ENCODE measurements at places on chromosomes 2 and 18.

- DNase-seq = no peak
Observed at GRCh38 chr18:32771871-32772580, 797 bp downstream of the KLHL14 start.

DNA sequence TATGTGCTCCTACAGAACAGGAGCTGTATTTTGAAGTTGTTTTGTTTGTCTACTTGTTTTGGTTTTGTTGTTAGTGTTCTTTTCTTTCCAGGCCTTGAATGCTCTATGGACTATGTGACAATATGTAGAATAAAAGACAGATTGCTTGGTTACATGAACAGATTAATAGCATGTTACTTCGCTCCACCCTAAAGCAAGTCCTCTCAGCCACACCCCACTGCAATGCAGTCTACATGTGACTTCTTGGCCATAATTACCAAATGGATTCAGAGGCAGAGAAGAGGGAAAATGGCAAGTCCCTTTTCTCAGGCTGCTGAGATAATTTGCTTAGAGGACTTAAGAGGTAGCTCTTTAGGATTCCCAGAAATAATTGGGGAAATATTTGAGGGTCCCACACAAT, 123.2 kb upstream of the CYP1B1 start:
- no peak for DNase-seq

DNA sequence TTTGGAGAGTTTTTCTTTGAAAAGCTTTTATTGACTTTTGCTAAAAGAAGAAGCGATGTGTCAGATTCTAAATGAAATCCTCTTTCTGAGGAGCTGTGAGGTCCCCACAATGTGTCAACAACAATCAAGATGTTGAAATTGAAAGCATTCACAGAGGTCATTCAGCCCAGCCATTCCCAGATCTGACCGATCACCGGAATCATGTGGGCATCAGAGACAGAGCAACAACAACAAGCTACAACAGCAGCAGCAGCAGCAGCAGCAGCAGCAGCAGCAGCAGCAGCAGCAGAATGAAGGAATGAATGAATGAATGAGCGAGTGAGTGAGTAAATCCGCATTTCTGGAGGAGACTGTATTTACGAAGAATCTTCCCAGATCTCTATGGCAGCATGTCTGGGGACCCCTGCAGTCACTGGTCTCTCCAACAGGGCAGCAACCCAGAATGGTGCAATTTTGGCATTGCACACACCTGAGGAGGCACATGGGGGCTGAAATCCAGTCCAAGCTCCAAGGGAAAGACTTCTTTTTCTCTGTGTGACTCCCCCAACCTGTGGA, 299.0 kb downstream of the MYCN start:
- no peak for DNase-seq

- no peak for DNase-seq
Observed at GRCh38 chr2:169073963-169074751, 4.8 kb downstream of the DHRS9 start.

DNA sequence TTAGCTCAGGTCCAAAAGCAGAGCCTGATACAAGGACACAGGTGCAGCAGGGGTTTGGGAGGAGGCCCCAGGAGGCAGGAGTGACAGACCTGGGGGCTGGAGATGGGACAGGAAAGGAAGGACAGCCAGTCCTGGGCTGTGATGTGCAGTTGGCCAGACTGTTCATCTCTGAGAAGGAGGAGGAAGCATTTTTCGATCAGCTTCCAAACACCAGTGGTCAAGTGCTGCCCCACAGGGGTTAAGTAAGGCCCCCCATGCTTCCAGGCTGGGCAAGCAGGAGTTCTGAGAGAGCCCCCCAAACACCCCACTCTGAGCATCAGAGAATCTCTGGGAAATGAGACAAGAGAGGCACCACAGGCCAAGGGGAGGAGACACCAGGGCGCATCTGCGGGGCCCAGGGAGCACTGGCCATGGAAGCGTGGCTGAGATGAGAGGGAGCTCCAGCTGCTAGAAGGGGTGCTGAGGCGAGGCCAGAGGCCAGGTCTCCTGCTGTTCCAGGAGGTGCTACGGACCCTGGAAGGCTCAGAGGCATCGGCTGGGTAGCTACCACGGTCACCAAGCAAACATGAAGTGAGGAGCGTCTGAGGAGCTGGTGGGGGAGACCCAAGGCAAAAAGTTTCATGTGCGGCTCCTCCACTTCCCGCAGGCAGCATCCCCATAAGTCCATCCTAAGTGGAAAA, 5.6 kb upstream of the HDAC4 start:
- no peak for DNase-seq

DNA sequence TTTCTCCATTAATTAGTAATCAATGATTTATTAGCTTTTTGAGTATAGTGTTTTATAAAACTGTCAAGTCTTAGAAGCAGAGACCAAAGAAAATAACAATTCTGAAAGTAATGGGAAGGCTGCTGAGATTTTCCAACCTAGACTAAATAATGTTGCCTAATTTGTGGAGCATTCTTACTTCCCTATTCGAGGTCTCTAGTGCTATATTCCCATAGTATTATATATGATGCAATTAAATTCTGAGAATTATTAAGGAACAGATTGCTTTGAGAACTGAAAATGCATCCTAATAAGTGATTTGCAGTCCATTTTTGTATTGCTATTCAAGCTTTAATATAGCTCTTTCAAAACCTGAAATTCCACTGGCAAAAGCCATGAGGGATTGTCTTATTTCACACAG, 27.7 kb upstream of the DOCK10 start:
- no peak for DNase-seq

DNA sequence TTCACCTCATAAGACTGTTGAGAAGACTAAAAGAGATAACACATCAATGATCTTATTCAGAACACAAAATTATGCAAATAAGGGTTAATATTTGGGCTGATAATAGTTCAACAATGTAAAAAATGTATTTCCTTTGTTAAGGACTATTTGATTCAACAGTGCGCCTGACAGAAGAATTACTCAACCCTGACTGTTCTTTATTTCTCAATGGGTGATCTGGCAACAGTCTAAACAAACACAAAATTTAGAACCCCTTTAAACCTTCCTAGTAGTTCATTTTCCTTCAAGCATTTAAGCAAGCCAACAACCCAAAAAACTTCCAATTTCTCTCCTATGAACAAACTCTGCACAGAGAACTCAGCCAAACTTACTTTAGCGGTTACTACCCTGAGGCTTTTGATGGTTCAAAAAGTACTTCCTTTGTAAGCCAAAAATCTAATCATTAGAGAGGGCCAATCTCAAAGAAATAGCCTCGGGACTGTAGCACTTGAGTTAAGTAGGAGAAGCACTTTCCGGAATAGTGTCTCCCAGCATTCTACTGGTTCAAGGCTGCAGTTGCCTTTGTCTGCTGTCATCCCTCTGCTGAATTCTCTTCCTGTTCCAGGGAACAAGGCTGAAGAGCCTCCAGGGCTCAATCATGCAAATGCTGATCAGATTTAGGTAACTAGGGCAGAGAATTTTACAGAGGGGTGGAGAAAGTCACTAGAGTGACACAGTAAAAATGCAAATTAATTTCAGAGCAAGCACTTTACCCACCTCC, 40.9 kb upstream of the MAPK4 start:
- no peak for DNase-seq

DNA sequence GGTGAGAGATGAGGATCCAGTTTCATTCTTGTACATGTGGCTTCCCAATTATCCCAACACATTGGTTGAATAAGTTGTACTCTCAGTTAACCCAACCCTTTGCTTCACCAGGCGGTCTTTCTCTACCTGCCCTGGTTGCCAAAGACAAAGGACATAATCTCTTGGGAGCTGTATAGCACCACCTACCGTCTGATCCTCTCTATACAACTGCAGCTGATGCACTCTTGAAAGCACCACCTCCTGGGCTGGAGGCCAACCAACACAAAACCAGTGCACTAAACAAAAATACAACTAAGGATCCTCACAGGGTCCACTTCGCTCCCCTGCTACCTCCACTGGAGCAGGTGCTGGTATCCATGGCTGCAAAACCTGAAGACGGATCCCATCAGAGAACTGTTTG, 473.6 kb upstream of the NRXN1 start:
- no peak for DNase-seq

DNA sequence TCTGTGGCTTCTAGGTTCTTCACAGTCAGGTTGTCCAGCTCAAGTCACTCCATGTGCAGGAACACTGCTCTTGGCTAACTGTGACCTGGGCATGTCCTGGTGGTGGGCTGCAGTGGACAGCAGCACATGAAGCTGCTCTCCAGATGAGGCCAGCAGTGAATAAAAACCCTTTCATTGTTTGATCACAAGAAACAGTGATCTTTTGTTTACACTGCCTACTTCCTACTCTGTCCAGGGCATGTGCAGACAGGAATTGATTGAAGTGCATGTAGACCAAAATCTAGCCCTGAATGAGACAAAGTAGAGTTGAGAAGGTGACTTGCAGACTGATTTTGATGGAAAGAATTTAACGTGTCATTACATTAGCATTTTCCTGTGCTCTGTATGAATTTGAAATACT, 34.9 kb downstream of the BCL2L11 start:
- no peak for DNase-seq

GRCh38 chr2:136373841-136374240, 255.9 kb upstream of the CXCR4 start:
- no peak for DNase-seq

DNA sequence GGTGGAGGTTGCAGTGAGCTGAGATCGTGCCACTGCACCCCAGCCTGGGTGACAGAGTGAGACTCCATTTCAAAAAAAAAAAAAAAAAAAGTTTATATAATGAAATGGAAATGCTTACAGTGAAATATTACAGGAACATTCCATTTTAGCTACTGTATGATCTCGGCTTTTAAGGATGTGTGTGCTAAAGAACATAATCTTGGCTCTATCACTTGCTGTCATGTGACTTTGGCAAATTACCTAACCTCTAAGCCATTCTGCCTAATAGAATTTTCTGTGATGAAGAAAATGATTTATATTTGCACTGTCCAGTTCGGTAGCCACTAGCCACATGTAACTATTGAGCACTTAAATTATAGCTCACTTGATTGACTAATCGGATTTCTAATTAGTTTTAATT, 36.3 kb downstream of the SMAD4 start:
- no peak for DNase-seq

- no peak for DNase-seq
Observed at GRCh38 chr18:46481048-46481846, 175.8 kb downstream of the LOXHD1 start.

GRCh38 chr2:30029804-30030203, 108.4 kb upstream of the ALK start:
- DNase-seq = no peak

- DNase-seq = no peak
Observed at GRCh38 chr2:120964819-120965218, 229.2 kb downstream of the GLI2 start.

GRCh38 chr2:198385326-198385725, 580.9 kb downstream of the PLCL1 start:
- DNase-seq = no peak

GRCh38 chr2:198596985-198597384, 792.6 kb downstream of the PLCL1 start:
- DNase-seq = no peak

GRCh38 chr18:6979954-6980353, 137.6 kb downstream of the LAMA1 start:
- DNase-seq = no peak

DNA sequence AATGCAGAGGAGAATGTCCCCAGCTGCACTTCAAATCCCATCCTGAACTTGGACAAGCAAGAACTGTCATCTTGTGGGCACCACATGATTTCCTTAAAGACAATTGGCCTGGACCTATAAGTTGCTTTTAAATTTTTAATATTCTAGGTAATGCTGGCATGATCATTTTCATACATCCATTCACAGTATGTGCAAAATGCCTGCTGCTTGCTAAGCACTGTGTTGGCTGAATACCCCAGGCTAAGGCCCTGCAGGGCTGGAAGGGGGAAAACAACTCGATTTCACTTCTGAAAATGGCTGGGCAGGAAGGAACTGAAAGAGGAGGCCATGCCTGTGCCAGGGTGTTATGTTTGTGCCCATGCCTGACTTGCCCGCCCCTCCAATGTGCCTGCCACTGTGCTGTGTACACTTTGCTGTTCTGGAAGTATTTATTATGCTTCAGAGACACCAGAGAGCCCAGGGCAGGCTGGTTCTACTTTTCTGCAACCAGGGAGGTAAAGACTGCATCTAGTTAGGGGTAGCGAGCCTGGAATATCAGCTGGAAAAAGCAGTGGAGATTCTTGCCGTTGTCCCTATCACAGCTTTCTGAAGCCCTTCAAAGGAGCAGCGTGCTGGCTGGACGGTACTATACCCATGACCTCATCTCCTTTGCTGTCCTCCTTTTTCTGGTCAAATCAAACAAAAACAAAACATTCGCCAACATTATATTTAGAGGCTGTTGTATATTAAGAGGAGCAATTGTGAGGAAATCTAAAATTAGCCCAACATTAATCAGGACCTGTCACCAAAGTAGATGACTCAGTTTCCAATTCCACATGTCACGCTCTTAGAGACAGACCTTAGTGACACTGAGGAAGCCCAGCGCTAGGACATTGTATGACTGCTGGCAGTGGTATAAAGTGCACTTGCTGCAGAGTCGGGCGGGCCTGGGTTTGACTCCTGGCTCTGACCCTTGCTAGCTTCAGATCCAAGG, 158.1 kb downstream of the DDX1 start:
- no peak for DNase-seq

GRCh38 chr18:8745355-8746014, 40.1 kb downstream of the MTCL1 start:
- no peak for DNase-seq

GRCh38 chr2:225600444-225600843, 200.9 kb downstream of the NYAP2 start:
- DNase-seq = no peak

DNA sequence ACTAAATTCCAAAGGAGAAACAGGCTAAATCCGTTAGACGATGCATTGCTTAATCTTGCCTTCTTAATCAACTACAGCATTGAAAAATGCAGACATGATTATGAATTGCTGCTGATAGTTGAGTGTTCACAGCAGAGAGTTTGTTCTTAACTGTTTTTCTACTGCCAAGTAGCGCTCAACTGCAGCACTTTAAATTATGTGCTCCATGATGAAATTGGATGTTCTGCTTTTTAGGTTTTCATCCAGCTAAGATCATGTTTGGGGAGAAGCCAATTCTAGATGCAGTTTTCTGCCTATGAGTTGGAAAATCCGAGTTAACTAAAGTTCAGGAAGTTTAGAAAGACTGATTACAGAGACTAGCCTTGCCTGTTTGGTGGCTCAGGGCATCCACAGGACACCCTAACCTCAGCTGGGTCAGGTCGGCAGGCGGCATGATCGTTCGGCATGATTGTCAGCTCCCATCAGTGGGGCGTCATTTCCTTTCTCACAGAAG, 119.4 kb upstream of the PIEZO2 start:
- no peak for DNase-seq

- DNase-seq = no peak
Observed at GRCh38 chr2:29703336-29703735, 218.1 kb downstream of the ALK start.

DNA sequence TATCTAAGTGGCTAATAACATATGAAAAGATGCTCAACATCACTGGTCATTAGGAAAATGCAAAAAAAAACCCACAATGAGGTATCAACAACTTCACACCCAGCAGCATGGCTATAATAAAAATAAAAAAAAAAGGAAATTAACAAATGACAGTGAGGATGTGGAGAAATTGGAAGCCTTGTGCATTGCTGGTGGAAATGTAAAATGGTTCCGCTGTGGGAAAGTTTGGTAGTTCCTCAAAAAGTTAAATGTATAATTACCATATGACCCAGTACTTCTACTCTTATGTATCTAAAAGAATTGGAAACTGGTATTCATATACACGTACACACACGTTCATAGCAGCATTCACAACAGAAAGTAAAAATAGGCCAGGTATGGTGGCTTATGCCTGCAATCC, 15.5 kb upstream of the CACNB4 start:
- no peak for DNase-seq

GRCh38 chr2:230952226-230952956, 27.3 kb upstream of the GPR55 start:
- DNase-seq = no peak

All from RWPE2 (cell line).